ENCODE measurements at places on chromosomes 7 and 10. TPM values are rescaled to one million over a fixed set of nuclear protein-coding genes. Genes with fewer than 3 reads are reported as not detected.

- DNase-seq = no peak
These were observed 482.9 kb upstream of the AKR1E2 start for GRCh38 chr10:4343091-4343490.

Gene TLL2
- not detected for polyA plus RNA-seq

DNA sequence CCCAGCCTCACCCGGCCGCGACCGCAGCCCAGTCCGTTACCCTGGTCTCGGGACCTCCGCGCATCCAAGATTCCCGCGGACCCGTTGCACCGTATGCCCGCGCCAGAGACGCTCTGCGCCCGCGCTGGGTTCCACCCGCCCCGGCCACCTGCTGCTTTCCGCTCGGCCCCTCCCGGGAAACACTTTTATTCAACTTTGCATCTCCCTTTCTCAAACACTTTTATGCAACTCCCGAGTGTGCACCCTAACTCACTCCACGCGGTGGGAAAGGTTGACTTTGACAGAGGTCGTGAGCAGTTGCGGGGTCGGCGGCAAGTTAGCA lies at the start of gene ODAD2:
ODAD2 (minus strand) TSS at position 126 of the 322 bp plus-strand sequence. CDS start 3,937 bp downstream, outside the sequence.
- DNase-seq = no peak

GRCh38 chr10:44960482-44961229 lies 1.1 kb downstream of the RASSF4 start:
- no peak for DNase-seq

DNA sequence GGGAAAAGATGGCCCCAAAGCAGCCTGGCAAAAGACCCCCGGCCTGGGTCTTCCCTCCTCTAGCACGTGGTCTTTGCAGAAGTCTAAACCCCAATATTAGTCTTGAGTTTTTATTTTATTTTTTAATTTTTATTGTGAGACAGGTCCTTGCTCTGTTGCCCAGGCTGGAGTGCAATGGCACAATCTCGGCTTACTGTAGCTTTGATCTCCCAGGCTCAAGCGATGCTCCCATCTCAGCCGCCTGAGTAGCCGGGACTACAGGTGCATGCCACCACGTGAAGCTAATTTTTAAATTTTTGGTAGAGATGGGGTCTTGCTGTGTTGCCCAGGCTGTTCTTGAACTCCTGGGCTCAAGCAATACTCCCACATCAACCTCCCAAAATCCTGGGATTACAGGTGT lies 40.3 kb upstream of the MXI1 start:
- no peak for DNase-seq

GRCh38 chr10:126565441-126565840 lies 105.1 kb downstream of the C10orf90 start:
- DNase-seq = no peak

GRCh38 chr7:82714883-82715282 lies 271.3 kb upstream of the CACNA2D1 start:
- DNase-seq = no peak

- DNase-seq = no peak
These were observed 50.7 kb downstream of the SYPL1 start for GRCh38 chr7:106061301-106061979.

DNA sequence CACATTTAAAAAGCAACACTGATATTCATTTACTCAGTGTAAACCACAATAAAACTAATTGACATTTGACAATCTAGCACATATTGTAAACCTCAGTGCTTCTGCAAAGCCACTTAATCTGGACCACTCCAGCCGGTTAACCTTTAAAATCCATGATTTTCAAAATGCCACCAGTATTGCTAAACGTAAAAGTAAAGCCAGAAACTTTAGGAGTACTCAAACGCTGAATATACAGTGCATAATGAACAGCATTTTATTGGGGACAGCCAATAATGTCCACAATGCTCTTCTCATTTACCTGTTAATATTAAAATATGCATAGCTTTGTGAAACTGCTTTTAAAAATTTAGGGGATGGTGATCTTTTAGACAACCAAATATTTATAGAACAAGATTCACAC lies 10.8 kb downstream of the HNRNPA2B1 start:
- DNase-seq = no peak

Gene FEZF1
- polyA plus RNA-seq = not detected

Gene LLCFC1
- polyA plus RNA-seq = not detected

Gene CXCL12
- polyA plus RNA-seq = not detected

DNA sequence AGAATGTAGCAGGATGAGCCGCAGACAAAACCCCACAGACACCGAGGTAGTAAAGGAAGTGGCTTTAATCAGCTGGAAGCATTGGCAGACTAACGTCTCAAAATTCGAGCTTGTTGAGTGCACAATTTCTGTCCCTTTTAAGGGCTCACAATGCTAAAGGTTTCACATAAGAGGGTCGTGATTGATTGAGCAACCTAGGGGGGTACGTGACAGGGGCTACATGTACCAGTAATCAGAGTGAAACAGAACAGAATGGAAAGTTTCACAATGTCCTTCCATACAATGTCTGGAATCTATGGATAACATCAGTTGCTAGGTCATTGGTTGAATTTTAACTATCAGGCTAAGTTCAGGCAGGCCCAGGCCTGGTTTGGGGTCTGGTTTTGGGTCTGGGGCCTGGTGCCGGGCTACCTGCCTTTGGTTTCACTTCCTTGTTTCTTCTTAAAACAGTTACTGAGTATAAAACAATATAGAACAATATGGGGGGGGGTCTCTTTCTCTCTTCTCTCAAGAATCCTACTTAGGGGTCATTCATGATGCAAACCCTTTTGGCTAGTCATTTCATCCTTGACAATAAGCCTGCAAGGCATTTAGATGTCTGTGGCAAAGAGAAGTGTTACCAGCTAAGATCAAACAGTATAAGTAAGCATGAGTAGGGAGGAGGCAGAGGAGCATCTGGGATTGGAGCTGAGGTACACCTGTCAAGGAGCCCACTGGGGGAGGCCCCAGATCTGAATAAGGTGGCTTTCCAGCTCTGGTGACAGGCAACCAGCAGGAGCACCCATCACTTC lies 364.1 kb downstream of the TNS3 start:
- DNase-seq = no peak

Gene NAT16
- not detected for polyA plus RNA-seq

Gene SMKR1
- 3.6 TPM for polyA plus RNA-seq

GRCh38 chr7:149286811-149287400 lies 24.9 kb downstream of the ZNF783 start:
- no peak for DNase-seq

Gene AKR1C8
- 0.67 TPM for polyA plus RNA-seq

DNA sequence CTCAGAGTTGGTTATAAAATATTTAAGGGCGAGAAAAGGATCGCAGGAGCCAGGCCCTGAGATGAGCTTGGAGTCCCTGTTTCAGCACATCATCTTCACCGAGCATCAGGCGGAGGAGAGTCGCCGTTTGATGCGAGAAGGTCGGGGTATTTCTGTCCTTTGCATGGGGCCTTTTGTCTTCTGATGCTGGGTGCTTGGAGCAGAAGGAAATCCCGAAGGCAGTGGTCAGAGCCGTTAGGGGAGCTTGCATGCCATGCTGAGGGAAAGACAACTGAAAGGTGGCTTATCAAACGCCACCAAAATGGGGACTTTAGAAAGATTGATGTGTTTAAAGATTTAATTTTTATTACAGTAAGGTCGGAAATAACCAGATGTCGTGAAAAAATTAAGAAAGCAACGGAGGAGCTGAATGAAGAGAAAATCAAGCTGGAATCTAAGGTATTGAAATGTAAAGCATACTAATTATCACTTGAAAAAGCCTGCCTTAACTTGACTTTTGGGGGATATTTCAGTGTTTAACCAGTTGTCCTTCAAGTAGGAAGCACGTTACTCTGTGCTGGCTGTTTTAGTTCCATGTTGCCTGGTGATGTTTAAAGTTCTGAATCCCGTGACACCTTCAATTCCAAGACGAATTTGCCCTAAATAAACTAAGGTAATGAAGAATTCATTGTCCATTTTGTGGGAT lies 845 bp downstream of the CCDC172 start:
- DNase-seq = no peak

DNA sequence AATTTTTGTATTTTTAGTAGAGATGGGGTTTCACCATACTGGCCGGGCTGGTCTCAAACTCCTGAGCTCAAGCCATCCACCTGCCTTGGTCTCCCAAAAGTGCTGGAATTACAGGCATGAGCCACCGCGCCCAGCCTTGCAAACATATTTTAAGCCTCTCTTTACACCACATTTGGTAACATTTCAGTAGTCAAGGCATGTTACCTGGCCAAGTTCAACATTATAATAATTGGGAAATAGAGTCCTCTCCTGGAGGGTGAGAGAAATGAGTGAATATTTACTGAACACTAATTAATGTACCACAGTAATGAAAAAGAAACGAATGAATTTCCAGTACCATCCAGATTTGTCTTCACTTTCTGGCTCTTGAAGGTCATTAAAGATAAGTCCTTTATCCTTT lies 10.0 kb upstream of the CNOT4 start:
- no peak for DNase-seq

Gene C7orf33
- polyA plus RNA-seq = not detected

DNA sequence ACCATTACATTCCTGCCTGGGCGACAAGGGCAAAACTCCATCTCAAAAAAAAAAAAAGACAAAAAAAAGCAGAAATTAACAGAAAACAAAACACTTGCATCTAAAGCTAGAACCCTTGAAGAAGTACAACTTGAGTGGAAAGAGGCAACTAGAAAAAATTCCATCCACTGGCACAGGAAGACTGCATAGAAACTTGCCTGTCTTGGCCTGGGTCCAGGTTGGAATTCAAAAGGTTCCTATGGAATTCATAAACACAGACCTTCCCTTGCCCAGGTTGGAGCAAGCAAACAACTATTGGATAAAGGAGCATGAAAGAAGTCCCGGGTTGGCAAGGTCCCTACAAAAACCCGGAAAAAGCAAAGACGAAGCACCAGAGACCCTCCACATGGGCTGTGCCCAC lies 69.8 kb downstream of the CCDC71L start:
- no peak for DNase-seq

Gene CHAT
- not detected for polyA plus RNA-seq

Gene ZNF398
- polyA plus RNA-seq = 5.5 TPM

Gene ZNF853
- 0.45 TPM for polyA plus RNA-seq

Gene ZNF804B
- not detected for polyA plus RNA-seq

GRCh38 chr7:129824291-129825208 lies 128.2 kb downstream of the UBE2H start:
- DNase-seq = peak; percentile 17

DNA sequence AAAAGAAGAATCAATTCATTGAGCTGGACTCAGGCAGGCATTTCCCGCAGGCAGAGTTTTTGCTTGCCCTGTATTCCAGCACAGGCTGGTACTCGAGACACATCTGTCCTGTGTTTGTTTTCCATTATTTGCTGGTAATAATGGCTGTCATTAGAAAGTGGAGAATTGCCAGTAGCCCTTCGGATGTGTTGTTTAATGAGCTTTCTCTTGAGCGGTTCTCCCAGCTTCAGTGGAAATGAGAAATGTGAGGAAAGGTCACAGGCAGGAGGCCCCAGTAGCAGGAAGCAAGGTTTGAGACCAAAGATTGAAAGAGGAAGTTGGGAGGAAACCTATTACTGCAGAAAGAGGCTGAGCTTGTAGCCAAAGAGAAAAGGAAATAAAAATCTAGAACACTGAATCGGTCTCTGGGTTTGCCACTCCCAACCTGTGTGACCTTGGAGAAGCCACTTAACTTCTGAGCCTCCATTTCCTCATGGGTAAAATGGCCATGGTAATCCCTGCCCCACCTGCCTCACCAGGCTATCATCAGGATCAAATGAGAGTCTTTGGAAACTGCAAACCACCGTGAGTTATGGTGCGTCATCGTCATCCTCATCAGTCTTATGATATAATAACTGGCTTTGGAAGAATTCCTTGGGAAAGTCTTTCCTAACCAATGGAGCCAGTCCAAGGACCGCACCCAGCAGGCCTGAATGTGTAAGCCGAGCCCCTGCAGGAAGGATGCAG lies 67.7 kb downstream of the TACR2 start:
- DNase-seq = peak; percentile 55

Gene RPS24
- polyA plus RNA-seq = 1,120 TPM

Gene ZSCAN21
- polyA plus RNA-seq = 9.8 TPM

Gene RADIL
- polyA plus RNA-seq = not detected

- DNase-seq = no peak
These were observed 35.1 kb upstream of the COBL start for GRCh38 chr7:51351661-51352060.

GRCh38 chr10:4918236-4918635 lies 45.0 kb upstream of the AKR1C1 start:
- no peak for DNase-seq

GRCh38 chr10:99523251-99523773 lies 9.4 kb upstream of the NKX2-3 start:
- no peak for DNase-seq

GRCh38 chr10:17427666-17428350 lies 26.6 kb downstream of the ST8SIA6 start:
- DNase-seq = no peak

DNA sequence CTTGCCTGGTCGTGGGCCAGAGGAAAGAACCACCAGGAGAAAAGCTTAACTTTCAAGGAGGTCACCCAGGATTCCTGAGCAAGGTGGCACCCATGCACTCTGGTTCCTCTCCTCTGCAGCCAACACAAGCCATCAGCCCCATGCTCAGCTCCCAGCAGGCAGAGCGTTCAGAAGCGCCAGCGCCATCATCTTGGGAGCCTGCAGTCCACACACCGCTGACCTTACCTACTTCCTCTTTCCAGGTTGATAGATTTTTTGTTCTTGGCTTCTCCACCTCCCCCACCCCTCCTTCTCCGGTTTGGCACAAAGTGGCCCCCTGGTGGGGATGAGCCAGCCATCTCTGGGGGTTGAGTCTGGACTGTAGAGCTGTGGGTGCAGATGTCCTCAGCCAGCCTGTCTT lies 1.7 kb upstream of the WDR86 start:
- DNase-seq = no peak

Gene TBXAS1
- 15.3 TPM for polyA plus RNA-seq

GRCh38 chr7:89223900-89224395 lies 428.4 kb upstream of the TEX47 start:
- no peak for DNase-seq

Gene CC2D2B
- polyA plus RNA-seq = not detected

Gene CNNM2
- polyA plus RNA-seq = 6.3 TPM
